ELF-1 (cell line): ENCODE measurements at places on chromosomes 12 and 14.

GRCh38 chr12:95114766-95115405, 41.5 kb upstream of the NR2C1 start:
- DNase-seq = peak; percentile 30

- DNase-seq = peak; percentile 63
Measured at GRCh38 chr14:69038455-69039287, 59.6 kb upstream of the ACTN1 start.

- peak; percentile 71 for DNase-seq
Measured at GRCh38 chr12:15590180-15590826, 198.9 kb downstream of the EPS8 start.

GRCh38 chr14:33720284-33720787, 230.5 kb downstream of the EGLN3 start:
- DNase-seq = no peak

GRCh38 chr14:23147676-23148075, 28.6 kb upstream of the CEBPE start:
- DNase-seq = no peak
